ENCODE measurements at places on chromosomes 6 and 20.

DNA sequence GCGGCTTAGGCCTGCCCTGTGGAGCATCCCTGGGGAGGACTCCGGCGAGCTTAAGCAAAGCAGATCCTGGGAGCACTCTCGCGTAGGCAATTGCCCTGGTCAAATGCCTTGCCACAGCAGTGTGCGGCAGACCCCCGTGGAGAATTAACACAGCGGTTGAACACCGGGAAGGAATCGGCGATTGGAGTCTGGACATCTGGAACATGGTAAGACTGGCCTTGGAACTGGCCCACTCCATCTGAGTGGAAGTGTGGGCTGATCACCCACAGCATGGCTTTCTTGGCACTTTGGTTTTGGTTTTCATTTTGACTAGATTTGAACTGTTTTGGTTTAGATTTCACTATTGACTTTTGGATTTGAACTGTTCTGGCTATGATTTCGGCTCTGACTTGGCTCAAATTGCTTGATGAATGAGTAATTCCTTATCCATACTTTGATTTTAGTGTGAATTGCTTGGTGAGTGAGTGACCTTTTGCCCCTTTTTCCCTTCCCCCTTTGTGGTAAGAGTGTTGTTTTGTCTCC, 300.7 kb downstream of the RNGTT start:
- no peak for DNase-seq

DNA sequence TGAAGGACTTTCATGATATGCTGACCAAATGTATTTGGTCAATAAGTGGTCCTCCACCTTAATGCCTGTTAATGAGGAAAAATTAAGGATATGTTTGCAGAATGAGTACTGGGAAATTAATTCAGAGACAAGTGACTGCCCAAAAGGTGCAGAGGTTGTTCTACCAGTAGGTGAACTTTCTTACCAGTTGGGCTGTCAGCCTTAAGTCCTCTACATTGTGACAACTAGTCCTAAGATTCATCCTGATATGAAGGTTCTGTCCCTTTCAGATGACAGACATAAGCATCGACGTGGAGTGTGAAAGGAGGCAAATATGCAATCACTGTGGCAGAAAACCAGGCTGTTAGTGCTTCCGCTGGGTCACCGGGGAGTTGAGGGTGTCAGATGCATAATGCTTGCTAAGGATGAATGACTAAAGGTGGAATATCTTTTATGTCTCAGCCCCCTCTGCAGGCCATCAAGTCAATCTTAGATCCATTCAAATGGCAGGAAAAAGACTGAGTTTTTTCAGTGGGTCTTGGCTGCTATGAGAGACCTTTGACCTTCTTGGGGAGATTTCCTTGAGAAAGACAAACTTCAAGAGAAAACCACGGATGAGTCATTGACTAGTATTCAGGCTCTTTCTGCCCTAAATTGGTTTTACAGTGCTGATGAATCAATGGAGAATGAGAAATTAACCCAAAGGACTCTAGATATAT, 226.0 kb downstream of the TPBG start:
- DNase-seq = no peak

GRCh38 chr6:54891536-54891935, 45.0 kb downstream of the FAM83B start:
- no peak for DNase-seq

DNA sequence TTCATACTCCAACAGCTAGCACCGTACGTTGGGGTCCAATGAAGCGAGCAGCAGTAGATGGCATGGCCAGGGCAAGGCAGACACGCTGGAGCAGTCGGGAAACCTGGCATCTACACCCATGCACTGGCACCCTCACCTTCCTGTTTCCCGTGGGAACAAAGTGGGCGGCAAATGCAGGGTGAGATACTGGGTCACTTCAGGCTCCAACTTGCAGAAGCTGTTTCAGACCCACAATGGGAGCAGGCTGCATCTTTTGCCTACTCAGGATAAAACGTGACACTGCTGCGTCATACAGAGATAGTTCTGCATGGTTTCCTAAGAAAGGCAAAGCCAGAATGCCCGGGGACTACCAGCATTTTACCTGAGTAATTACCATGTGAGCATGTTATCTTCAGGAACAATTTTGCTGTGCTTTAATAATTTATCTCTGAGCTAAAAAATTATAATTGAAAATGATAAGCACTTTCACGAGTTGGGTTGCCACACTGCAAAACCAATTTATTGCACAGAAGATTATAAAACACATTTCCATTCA, 10.9 kb upstream of the CD93 start:
- no peak for DNase-seq

DNA sequence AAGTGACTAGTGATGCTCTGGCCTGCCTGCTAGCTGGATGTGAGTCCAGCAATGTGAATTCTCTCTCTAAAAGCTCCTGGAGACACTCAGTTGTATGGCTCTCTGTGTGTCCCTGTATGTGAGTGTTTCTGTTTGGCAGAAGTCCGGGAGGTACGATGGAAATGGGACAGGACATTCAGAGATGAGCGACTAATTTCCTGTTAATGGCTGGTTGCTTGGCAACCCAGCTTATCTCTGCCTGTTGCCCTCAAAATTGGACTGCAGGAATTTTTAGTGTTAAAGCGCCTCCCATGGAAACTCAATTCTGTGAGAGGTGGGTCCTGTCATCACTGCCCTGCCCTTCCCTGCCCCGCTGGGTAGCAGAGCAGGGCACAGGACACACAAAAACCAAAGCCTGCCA, 136.8 kb upstream of the LRFN2 start:
- no peak for DNase-seq

GRCh38 chr6:72757048-72757447, 135.2 kb downstream of the KCNQ5 start:
- no peak for DNase-seq
